ENCODE measurements at places on chromosomes 4 and X.
A peak's percentile ranks its signal among the peaks of the same experiment; 100 is the strongest.

GRCh38 chr4:24668956-24669355, 84.6 kb upstream of the DHX15 start:
- no peak for DNase-seq

DNA sequence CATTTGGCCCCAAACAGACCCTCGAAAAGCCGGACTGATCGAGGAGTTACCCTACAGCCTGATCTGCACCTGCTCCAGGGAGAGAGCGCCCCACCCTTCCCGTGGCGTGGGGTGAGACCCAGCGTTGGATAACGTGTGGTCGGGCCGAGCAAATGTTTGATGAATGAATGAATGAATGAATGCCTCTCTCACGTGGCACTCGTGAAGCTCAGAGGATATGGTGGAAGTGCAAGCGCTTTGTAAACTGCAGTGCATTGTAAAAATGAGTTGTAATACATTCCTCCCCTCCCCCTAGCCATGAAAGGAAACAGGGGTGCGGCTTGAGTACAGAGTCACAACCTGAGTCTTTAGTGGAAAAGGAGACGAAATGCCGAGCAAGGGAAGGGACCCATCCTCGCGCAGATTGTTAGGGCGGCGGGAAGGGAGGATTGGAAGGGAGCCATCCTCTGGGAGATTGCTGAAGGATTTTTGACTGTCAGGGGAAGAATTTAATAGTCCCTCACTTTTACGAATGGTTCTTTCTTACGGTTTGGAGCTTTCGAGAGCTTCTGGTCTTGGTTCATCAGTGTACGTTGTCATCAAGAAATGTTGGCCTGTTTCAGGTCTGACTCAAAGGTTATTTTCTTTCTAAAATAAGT, 772 bp upstream of the FBXW7 start:
- peak; percentile 92 for DNase-seq

GRCh38 chr4:188002751-188003150, 7.2 kb downstream of the ZFP42 start:
- no peak for DNase-seq

DNA sequence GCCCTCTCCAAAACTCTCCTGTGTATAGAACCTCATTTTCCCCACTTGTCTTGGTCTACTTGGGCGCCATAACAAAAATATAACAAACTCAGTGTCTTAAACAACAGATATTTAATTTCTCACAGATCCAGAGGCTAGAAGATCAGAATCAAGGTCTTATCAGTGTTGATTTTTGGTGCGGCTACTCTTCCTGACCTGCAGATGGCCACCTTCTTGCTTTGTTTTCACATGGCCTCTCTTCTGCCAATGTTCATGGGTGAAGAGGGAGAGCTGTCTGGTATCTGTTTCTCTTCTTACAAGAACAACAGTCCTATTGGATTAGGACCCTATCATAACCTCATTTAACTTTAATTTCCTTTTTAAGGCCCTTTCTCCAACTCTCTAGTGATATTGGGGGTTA, 177.3 kb downstream of the PABPC4L start:
- DNase-seq: no peak

GRCh38 chr4:88045021-88045420, 37.6 kb downstream of the PKD2 start:
- no peak for DNase-seq

- no peak for DNase-seq
Observed at GRCh38 chr4:139955600-139955999, 198.4 kb downstream of the MAML3 start.

DNA sequence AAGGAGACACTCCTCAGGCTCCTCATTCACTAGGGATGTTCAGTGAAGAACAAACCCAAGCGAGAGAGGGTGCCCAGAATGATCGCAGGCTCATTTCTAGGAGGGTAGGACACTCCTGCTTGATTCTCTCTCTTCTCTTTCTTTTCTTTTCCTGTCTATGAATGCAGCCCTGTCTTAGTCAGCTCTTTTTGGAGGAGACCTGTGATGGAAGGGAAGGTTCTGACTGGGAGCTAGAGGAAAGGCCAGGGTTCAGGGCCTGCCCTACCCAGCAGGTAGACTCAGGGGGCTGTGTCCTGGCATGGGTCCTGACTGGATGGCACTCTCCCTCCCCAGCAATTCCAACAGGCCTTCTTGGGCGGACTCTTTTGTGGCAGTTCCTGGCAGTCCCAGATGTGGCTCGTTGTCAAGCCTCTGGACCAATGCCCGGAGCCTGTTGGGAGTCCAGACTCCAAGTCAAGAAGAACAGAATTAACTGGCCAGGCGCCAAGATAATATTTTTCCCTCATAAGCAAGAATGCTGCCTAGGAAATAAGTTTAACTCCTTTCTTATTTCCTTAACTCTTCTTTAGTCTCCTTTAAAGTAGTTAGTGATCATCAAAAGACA, 139.4 kb upstream of the SCML1 start:
- no peak for DNase-seq

DNA sequence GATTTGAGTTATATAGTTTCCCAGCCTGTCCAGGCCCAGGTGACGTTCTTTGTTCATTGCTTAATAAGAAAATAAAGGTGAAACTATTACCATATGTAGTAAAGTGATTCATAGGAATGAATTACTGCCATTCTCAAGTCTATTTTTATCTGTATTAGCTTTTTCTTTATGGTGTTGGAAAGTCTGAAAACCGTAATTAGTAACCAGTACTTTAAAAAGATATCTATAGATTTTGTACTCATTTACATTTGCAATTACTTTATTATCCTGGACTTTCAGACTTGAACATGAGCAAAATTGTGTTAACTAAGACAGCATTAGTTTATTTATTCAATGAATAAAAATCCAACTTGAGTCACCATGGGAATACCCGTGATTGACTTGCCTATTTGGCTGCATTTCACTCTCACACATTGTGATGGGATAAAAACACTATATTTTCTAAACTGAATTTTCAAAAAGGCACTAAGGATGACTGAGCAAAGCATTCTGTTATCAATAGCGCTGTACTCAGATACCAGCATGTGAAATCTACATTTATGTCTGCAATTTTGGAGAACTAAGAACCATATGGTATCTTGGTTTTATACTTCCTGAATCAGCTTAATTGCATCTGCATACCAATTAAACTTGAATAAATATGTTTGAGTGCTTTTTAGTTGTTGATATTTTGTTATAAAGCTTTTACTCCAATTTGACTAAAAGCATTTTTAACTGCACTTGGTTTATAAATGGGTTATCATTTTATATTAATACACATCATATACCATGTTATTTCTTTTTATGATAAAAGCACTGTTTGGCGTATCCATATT, 154.6 kb downstream of the CCSER1 start:
- DNase-seq: no peak

DNA sequence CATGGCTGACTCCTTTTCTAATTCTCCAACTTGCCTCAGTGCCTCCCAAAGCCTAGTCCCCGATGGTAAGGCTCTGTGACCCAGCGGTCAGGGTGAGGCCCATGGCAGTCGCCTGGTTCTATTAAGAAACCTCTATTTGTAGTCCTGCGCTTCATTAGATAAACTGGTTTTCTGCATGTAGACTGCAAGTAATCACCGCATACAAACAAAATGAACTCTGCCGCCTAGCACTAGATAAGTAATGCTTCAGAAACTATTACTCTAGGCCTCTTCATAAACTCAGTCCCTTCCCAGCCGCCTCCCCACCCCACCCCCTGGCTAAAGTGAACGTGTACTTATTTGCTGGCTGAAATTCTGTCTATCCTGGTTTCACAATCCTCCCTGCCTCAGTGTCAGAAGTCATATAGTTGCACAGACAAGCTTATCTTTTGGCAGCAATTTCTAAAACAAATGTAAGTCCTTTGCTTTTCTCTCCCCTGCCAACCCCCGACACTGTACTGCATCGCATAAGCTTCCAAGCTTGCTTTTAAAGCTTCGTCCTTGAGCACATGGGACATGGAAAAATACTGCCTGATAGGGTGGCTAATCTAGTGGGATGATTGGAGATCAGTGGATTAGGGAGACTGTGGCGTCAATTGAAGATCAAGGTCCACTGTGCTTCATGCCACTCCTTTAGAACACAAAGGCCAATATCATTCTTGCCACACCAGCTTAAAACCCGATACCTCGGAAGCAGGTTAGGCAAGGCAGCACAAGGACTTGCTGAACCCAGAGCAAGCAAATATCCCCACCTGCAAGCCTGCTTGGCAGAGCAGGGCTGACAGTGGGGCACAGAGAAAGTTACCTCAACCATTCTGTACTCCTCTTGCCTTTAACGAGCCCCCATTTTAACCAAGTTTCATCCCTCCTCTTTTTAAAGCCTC, 125.8 kb downstream of the IRF2 start:
- DNase-seq: no peak

- no peak for DNase-seq
Observed at GRCh38 chrX:23999671-24000070, 27.3 kb downstream of the KLHL15 start.

DNA sequence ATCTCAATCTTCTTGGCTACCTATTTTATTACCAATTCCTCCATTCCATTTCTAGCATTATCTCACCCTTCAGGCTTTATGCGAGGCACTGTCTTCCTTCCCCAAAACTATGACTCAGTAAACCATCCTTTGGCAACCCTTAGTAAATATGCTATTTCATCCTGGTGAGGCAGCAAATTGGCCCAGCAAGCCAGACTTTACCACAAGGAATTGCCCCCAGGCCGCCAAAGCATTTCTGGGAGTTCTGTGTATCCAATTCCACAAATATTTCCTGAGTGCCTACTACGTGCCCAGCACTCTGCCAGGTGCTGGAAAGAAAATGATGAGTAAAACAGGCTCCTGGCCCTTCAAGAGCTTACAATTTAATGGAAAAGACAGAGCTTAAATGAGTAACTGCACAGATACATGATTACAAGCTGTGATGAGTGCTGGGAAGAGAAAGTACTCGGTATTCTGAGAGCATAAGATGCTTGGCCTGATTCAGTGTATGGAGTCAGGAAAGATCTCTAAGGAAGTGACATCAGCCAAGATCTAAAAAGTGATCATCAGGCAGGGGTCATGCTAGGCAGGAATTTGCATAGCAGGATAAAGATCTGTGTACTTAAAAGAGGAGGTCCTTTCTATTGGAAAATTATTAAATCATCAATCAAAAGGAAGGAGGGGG, 193.8 kb downstream of the ADAMTS3 start:
- DNase-seq: no peak

DNA sequence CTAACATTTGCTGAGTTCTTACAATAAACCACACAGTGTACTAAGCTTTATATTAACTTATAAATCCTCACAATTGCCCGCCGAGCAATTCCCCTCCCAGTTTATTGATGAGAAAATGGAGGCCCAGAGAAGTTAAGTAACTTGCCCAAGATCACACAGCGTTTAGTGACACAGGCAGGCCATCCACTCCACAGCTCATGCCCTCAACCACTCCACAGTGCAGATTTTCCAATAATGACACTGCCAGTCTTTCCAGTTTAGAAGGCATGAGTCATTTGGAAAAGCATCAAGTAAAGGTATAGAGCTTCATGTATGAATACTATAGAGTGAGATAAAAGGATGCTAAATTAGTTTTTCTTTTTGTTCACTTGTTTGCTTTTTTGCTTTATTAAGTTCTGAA, 208.5 kb downstream of the CAMK2D start:
- DNase-seq: no peak

DNA sequence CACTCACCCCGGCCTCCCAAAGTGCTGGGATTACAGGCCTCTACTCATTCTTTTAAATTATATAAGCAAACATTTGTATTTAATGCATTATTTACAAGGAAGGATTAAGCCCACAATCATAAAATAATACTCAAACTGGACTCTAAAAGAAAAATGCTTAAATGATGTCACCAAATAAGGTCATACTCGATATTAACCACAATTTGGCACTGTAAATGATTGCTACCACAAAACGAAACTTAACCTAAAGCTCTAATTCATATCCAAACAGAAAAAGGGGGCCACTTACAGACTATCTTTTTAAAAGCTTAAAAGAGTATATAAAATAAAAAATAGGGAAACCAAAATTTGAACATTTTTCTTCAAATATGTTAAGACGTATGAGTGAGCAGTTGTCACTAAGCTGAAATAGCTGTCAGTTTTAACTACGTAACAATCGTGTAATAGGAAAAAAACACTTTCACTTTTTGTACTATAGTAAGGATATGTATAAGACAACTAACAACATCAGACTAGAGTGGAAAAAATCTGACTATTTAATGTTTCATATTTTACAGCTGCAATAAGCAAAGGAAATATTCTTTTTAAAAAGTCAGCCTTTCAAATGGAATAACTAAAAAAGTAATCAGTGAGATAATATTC, 108.2 kb upstream of the GPR34 start:
- DNase-seq: no peak

GRCh38 chr4:67765928-67766327, 11.7 kb upstream of the GNRHR start:
- DNase-seq: no peak

DNA sequence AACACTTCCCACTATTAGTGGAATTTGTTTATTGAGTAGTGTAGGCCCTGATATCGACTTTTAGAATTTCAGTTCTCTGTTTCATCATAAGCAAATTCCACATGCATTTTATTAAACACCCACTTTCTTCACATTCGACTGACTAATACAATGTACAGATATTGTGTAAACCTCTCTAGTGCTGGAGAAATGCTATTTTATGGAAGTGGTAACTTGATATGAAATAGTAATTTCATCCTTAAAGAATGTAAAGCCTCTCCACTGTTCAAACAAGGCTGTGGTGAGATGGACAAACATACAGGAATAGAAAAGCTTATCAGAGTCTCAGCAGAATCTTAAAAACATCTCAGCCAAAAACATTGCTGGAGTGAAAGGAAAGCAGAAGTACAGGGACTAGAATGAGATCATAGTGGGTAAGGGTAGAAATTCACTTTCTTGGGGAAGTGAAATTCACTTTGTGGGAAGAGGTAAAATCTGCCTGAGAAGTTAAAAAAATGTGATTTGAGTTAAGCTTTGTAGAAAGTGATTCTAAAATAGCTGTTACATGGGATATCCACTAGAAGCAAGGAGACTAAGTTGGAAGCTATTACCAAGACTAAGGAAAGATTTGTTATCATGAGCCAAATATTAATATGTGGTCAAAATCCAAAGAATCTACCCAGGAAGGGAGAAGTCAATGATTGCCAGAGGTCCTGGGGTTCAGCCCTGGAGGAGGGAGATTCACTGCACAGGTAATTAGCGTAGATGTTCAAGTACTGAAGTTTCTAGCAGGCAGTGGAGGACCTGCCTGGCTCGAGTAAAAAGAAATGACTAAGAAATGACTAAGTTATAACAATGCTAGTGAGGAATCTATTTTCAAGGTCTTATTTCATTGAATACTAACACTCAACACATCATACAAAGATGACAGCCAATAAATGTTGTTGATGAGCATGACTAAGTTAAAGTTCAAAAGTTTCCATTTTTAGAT, 398.3 kb upstream of the FAM47C start:
- DNase-seq: no peak
